ENCODE measurements at places on chromosomes 1 and 21. TPM values are rescaled to one million over a fixed set of nuclear protein-coding genes. Genes with fewer than 3 reads are reported as not detected.

The TRIM58 gene
- not detected for total RNA-seq

The TNNT2 gene
- 22.2 TPM for total RNA-seq

The OR2L3 gene
- total RNA-seq = not detected

The FAM72B gene
- 6.3 TPM for total RNA-seq

The GBP7 gene
- not detected for total RNA-seq

The TAS1R3 gene
- total RNA-seq = not detected

The CD1E gene
- total RNA-seq = not detected

The GREM2 gene
- not detected for total RNA-seq

The S100A16 gene
- 81.9 TPM for total RNA-seq

The CELA2B gene
- total RNA-seq = not detected

The C1orf115 gene
- 1.4 TPM for total RNA-seq

The DCST1 gene
- total RNA-seq = not detected

The ADAMTS1 gene
- total RNA-seq = 75.1 TPM

The AURKAIP1 gene
- 263 TPM for total RNA-seq

The ATP1A4 gene
- total RNA-seq = not detected

The SYCP1 gene
- not detected for total RNA-seq

The ZNF697 gene
- 4.5 TPM for total RNA-seq

The MTARC2 gene
- not detected for total RNA-seq

The CBS gene
- total RNA-seq = 54.7 TPM

All from G401 (cell line).